ENCODE measurements at places on chromosomes 2 and 18.

GRCh38 chr2:72956936-72957335 is 39.6 kb downstream of the EMX1 start:
- no peak for DNase-seq

DNA sequence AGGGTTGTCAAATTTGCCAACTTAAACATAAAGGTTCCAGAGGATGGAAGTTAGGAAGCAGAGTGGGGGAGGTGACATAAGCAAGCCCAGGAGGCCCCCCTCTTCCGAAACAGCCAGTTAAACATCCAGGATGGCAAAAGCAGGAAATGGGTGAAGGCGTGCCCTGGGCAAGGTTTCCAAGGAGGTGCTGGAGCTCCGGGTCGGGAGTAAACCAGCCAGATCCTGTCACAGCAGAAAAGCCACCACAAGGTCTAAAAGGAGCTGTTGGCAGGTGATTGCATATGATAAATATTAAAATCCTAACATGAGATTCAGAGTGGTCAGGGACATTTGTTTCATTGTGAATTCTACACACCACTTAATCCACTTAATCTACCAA is 572.2 kb upstream of the SALL3 start:
- DNase-seq: no peak

GRCh38 chr2:118750959-118751565 is 96.4 kb downstream of the EN1 start:
- no peak for DNase-seq

- DNase-seq: peak; percentile 43
Observed at GRCh38 chr18:22838639-22839277, 94.4 kb upstream of the RBBP8 start.

DNA sequence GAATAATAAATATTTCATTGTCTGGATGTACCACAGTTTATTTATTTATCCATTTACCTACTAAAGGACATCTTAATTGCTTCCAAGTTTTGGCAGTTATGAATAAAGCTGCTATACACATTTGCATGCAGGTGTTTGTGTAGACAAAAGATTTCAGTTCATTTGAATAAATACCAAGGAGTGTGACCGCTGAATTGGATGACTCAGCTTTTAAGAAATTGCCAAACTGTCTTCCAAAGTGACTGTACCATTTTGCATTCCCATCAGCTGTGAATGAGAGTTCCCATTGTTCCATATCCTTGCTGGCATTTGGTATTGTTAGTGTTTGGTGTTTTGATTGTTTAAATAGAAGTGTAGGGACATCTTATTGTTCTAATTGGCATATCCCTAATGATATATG is 36.2 kb upstream of the FMNL2 start:
- DNase-seq: no peak

DNA sequence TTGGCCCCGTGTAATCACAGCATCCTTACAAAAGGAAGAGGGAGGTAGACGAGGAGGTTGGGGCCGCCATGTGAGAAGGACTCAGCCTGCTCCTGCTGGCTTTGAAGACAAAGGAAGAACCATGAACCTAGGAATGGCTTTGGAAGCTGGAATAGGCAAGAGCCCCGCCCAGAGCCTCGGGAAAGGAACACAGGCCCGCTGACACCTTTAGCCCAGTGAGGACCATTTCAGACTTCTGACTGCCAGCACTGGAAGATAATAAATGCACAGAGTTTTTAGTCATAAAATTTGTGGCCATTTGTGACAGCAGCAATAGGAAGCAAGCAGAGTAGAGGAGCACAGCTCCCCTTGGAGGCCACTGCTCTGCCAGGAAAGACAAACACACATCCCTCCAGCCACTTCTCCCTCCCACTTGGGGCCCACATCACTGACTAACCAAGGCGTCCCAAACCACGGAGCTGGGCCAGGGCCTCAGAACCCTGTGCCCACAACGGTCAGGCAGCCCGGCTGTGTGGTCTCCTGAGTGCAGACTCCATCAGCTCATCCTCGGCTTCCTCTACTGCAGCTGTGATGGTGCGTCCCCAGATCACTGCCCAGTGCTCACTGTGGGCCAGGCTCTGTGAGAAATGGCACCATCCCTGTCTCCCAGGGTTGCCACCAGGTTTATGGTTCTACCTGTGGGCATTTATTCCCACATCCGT is 39.7 kb downstream of the TFCP2L1 start:
- no peak for DNase-seq

DNA sequence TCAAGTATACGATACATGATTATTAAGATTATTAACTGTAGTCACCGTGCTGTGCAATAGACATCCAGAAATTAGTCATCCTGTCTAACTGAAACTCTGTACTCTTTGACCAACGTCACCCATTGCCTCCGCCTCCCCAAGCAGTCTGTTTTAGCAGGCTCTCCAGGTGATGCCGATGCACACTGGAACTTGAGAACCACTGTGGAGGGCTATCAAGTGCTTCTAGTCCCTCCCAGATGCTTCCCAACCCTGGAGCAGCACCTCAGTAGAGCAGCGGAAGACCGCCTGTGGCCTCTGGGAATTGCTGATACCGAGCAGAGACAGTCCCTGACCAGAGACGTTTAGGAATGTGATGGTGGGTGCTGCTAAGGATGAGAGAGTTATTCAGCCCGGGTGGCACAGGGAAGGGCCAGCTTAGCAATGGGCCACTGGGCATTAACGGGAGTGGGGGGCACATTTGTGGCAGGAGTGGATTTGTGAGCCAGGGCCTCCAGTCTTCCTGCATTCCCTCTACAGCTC is 50.7 kb downstream of the LIPG start:
- no peak for DNase-seq

DNA sequence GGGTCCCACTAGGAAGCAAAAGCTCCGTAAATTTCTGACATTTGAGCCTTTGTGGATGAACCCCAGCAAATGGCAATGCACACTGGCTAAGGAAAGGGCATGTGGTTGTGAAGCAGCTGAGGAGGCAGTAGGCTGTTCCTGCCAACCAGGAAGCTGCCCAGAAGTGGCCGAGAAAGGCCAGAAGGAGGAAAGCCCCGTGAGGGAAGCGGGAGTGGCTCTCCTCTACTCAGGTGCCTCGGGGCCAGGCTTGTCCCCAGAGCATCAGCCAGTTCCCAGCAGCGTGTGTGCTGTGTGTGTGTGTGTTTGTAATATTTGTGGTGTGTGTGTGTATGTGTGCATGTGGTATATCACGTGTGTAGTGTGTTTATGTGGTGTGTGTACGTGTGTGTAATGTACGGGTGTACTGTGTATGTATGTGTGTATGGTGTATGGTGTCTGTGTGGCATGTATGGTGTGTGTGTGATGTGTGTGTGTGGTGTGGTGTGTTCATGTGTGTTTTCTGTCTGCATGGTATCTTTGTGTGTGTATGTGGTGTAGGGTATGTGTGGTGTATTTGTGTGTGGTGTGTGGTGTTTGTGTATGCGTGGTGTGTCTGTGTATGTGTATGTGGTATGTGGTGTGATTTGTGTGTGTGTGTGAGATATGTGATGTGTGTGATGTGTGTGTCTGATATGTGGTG is 90.6 kb downstream of the APOB start:
- no peak for DNase-seq

GRCh38 chr2:221322741-221323140 is 249.4 kb downstream of the EPHA4 start:
- DNase-seq: no peak

GRCh38 chr2:234003972-234004617 is 46.4 kb upstream of the SPP2 start:
- peak; percentile 73 for DNase-seq

- DNase-seq: peak; percentile 53
Observed at GRCh38 chr2:231709636-231709980, 1.3 kb downstream of the PTMA start.

DNA sequence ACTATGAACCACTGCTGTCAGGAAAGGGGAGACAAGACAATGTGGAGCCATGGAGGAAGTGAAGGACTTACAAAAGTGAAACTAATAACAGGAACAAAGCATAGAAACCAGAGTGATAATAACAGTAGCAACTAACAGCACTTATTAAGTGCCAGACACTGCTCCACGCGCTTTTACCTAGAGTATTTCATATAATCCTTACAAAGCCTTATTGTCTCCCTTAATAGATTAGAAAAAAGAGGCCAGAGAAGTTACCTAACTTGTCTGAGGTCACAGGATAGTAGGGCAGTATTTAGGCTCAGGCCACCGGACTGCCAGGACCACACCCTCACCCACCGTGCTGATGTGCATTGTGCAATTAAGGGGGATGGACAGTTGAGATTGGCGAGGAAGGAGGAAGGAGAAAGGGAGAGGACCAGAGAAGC is 98.6 kb upstream of the NFU1 start:
- no peak for DNase-seq

DNA sequence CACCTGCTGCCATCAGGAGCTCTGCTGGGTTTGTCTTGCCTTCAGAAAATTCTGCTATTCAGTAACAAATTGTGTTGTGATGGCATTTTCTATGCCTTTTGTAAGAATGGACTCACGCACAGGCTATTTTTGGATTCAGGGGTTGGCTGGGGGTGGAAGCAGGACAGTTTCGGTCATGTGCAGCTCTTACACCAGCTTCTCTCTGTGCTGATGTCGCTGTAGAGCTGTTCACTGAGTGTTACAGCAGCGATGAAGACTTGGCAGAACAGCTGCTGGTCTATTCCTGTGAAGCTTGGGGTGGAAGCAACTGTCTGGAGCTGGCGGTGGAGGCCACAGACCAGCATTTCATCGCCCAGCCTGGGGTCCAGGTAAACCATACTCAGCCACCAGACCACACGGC is 49.2 kb downstream of the TRPM8 start:
- no peak for DNase-seq

DNA sequence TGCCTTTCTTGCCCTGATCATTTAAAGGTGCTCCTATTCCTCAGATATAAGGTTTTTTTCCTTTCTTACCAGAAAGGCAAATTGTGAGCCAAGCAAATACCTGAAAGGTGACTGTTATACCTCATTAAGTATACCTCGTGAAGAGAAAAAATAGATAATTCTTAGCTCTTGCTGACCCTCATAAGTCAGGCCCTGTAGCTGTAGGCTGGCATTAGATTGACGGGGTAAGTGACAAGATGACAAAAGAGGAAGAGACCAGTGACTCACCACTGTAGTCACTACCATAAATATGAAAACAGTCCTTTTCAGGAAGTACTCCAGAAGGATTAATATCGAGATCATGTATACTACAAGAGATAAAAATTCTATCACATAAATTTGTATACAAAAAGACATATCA is 104.6 kb downstream of the PTPN4 start:
- no peak for DNase-seq

GRCh38 chr18:9915291-9916076 is 1.7 kb downstream of the VAPA start:
- DNase-seq: no peak

- no peak for DNase-seq
Observed at GRCh38 chr2:179373816-179374215, 109.2 kb upstream of the SESTD1 start.

- DNase-seq: no peak
Observed at GRCh38 chr2:208280933-208281332, 14.9 kb downstream of the PIKFYVE start.

DNA sequence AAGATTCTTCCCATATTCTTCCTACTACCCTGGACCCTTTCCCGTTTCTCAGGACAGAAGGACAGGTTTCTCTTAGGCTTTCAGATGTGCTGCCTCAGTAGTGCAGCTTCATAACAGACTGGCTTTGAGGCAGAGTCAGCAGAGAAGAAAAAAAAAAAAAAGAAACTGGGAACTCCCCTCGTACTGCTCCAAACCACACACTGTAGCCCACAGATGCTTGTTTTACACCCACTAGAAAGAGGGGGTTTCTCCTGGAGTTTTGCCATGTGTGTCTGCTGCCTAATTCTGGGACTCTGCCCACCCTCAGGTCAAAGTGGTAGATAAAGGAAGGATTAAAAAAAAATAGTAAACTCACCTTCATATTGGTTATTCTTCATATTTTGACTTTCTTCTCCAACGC is 95.9 kb downstream of the NCOA1 start:
- peak; percentile 49 for DNase-seq

All from activated CD4-positive, alpha-beta T cell treated with anti-CD3 and anti-CD28 coated beads for 36 hours (primary cell).